CD4-positive, alpha-beta memory T cell (primary cell): ENCODE measurements at places on chromosomes 2 and 18.

GRCh38 chr2:240794178-240794721, 25.8 kb downstream of the KIF1A start:
- no peak for DNase-seq

DNA sequence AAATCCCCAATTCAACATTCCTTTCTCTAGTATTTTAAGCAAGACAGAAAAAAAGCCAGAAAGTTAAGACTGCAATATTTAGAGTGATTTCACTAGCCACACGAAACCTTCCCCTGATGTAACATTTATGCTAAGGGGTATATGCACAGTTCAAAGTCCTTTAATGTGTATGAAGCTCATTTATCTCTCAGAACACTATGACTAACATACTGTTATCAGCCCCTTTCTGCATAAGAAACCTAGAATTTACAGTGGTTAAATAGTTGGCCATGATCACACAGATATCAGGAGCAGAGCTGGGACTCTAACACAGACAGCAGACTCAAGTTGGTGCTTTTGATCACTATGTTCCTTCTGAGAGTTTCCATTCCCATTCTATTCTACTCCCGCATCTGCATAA, 185.5 kb downstream of the CDH2 start:
- DNase-seq = no peak

GRCh38 chr18:24013051-24013450, 1.5 kb upstream of the TTC39C start:
- DNase-seq = no peak

DNA sequence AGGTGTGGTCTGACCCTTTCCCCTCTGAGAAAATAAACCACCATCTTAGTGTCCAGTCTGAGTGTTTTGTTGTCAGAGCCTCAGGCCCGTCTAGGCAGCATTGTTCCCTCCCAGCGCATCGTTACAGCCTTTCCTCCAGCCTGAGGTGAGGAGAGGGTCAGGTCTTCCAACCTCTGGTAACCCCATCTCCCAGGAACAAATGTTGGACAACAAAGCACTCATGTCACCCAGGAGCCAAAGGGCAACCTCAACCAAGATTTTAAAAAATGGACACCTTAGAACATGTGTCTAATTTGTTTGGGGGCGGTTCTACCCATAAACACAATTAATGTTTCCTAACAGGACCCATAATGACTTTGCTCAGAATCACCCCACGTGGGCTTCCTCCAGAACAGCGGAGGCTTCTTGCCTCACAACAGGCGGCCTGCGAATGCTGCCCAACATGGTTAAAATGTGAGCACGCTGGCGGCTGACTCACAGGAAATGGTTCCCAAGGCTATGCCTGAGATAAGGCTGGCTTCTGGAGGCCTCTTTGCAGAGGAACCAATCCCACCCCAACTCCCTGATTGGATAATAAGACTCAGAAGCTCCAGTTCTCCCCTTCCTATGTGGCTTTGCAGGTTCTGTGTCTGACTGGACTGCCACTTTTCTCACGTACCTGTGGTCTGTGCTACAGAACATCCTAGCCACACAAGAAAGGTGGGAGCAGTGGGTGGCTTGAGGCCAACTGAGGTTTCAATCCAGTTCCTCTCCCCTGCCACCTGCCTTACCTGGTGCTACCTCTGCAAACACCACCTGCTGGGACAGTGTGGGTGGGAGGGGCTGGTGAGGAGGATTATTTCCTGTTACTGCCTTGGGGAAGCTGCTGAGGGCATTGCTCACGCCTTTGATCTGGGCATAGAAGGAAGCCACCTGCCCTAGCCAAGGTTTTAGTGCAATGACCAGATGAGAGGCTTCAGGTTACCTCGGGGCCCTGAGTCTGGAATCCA, 108.8 kb downstream of the B3GNT2 start:
- DNase-seq = no peak

GRCh38 chr2:136215908-136216472, 98.0 kb upstream of the CXCR4 start:
- no peak for DNase-seq

DNA sequence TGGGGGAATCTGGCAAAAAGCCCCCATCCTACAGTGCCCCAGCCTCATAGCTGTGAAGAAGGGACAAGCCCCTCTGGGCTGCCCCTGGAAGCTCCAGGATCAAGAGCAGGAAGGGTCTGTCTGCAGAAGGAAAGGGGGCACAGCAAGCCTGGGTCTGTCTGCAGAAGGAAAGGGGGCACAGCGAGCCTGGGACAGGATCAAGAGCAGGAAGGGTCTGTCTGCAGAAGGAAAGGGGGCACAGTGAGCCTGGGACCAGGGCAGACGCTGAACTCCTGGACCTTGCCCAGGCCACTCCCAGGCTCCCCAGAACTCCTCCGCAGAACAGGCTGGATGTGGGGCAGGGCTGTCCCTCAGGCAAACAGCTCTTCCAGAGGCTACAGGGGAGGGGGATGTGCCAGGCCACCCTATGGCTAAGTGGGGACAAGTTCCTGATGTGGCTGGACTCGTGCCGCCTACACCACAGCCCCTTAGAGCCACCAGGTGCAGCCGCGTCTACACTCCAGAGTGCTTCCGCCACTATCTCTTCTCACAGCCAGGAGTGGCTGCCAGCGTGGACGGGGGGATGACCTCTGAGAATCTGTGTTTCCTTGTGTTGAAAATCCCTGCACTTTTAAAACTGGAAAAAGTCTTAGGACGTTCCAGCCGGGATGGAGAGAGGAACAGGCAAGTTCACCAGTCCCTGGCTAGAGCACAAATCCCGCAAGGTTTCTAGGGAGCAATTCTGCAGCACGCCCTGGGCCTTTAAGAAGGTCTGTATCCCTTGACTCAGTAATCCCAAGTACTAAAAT, 20.8 kb downstream of the KIF1A start:
- no peak for DNase-seq

DNA sequence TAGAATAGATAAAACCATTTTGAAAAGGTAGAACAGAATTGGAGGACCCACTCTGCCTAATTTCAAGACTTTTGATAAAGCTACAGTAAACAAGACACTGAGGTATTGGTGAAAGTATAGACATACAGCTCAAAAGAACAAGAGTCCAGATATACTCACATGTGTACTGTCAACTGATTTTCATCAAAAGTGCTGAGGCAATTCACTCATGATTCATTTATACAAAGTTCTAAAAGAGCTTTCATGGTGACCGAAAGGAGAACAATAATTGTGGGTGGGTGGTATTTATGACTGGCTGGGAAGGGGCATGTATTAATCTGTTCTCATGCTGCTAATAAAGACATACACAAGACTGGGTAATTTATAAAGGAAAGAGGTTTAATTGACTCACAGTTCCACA, 7.3 kb downstream of the MAP4K3 start:
- DNase-seq = no peak

- peak; percentile 25 for DNase-seq
Measured at GRCh38 chr2:223727562-223727961, 109.8 kb downstream of the AP1S3 start.

GRCh38 chr2:3199627-3200345, 177.8 kb downstream of the EIPR1 start:
- no peak for DNase-seq

- no peak for DNase-seq
Measured at GRCh38 chr18:7004009-7004408, 113.6 kb downstream of the LAMA1 start.

GRCh38 chr2:24824071-24824588, 30.9 kb downstream of the CENPO start:
- no peak for DNase-seq

GRCh38 chr2:46032996-46033395, 264.2 kb upstream of the EPAS1 start:
- DNase-seq = no peak

GRCh38 chr2:130261970-130262760, 63.9 kb upstream of the TUBA3E start:
- DNase-seq = no peak

DNA sequence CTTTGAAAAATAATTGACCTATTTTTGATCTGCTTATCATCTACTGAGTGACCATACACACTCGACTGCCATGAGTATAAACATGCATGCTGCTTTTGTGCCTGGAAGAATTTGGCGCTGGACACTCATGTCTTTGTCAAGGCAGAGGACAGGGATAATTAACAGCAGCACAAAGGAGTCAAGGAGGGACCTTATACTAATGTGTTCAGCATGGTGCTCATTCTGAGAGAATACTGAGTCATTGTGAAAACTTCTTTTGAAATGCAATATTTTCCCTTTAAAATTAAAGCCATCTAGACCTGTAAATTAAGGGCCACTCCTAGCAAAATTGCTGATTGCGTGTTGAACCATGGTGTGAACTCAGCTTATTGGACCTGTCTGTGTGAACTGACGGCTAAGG, 116.3 kb downstream of the ZNF532 start:
- DNase-seq = no peak

GRCh38 chr18:8635087-8635486, 25.9 kb downstream of the RAB12 start:
- no peak for DNase-seq

- DNase-seq = no peak
Measured at GRCh38 chr18:7221424-7222155, 9.3 kb upstream of the LRRC30 start.

DNA sequence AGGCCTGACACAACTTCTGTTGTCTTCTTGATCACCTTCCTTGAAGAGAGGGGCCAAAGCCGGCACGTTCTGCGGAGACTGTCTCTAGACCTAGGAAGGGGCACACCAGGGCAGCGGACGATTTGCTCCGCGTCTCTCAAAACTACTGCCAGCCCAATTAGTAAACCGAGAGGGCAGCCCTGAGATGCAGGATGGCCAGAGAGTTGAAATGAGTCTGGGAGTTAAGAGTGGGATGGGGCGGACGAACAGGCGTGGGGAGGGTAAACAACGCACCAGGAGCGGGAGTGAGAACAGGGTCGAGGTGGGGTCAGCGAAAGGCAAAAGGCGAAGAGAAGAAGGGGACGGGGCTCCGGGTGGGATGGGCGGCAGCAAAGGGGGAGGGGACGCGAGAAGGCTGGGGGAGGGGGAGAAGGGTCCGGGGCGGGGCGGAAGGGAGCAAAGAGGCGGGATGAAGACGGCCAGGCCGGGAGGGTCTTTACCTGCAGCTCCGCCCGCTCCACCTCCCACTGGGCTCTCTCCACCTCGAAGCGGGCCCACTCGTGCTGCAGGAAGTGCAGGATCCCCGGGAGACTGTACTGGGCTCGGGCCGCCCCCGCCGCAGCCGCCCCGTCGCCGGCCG, 476 bp downstream of the STRN start:
- DNase-seq = no peak
